ENCODE measurements at places on chromosomes 5 and 9.
A peak's percentile ranks its signal among the peaks of the same experiment; 100 is the strongest.

GRCh38 chr5:34740389-34740806, 84.3 kb downstream of the RAI14 start:
- DNase-seq: no peak

DNA sequence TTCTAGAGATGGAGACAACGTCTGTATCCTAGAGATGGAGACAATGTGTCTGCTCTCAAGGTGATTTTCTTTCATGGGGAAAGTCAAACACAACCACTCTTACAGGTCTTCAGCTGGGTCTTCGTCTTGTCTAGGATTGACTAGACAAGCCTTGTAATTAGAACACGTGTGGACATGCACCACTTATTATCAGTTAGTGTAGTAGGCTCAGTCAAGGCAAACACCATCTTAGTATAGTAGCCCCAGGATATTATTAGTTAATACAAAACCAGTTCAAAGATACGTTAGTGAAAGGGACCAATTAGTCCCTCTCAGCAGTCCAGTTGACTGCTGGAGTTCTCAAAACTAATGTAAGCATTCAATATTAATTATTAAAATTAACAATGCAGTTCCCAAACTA, 15.1 kb upstream of the CCL28 start:
- no peak for DNase-seq

DNA sequence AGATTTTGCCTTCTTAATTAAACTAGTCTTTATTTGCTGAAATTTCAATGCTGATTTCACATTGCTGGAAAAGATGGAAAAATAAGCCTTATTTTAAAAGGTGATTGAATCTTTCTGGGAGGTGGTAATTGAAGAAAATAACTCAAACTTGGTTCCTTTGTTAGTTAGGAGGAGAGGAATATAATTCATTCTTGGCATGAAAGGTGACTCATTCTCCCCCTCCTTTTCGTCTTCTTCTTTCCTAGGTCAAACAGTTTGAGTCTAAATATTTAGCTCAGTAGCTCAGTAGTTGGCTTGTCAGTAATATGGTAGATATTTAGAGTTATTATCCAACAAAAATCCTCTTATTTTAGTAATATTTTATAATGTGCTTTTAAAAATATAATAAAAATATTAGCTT, 353.9 kb upstream of the MEF2C start:
- DNase-seq: no peak

DNA sequence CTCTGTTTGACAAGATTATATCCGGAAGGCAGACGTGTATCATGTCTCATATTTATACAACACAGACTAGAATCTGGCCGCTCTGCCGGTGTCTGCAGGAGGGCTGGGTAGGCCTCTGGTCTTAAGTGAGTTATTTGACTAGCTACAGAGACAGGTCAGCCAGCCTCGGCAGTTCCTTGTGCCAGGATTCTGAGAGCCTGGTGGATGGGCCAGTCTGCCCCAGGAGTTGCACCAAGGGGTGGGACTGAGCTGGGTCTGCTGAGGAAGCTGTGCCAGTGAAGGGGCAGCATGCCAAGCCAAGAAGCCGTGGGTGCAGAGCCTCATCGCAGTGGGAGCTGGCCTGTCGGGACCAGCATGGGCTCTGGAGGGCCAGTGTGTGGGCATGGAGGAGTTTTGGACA, 7.1 kb downstream of the SNX18 start:
- DNase-seq: no peak

DNA sequence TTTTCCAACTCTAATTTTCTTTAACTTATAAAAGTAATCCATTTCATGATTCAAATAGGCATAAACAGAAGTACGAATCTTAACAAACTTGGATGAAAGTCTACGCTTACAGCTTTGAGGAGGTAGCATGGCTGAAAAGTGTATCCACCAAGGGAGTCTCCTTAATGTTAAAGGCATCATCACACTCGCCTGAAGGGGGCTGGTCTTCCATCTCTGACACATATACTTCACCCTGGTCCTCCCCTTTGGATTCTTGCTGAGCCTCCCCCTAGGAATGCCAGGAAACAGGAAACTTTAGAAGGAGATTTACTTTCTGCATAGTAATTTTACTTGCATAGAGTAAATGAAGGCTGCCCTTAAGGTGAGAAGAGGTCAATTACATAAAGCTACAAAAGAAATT, 10.3 kb upstream of the NME5 start:
- DNase-seq: no peak

DNA sequence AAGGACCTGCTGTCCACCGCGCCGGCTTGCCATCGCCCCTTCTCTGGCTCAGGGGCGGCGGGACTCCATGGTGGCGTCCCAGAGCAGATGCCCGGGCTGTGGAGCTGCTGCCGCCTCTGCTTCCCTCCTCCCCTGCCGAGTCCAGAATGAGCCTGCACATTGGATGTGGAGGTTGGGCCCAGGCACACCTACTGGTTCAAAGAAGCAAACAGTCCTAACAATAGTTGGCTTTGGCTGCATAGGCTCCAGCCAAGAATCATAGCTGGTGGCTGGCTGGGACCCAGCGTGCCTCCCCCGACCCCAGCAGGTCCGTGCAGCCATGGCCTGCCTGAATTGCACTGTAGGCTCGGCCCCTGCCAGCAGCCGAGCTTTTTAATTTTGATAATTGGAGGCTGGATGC, 25.8 kb downstream of the ADAMTSL2 start:
- no peak for DNase-seq

- no peak for DNase-seq
Measured at GRCh38 chr9:6946583-6947166, 188.9 kb downstream of the KDM4C start.

- DNase-seq: no peak
Measured at GRCh38 chr9:132461281-132461896, 51.4 kb downstream of the CFAP77 start.

DNA sequence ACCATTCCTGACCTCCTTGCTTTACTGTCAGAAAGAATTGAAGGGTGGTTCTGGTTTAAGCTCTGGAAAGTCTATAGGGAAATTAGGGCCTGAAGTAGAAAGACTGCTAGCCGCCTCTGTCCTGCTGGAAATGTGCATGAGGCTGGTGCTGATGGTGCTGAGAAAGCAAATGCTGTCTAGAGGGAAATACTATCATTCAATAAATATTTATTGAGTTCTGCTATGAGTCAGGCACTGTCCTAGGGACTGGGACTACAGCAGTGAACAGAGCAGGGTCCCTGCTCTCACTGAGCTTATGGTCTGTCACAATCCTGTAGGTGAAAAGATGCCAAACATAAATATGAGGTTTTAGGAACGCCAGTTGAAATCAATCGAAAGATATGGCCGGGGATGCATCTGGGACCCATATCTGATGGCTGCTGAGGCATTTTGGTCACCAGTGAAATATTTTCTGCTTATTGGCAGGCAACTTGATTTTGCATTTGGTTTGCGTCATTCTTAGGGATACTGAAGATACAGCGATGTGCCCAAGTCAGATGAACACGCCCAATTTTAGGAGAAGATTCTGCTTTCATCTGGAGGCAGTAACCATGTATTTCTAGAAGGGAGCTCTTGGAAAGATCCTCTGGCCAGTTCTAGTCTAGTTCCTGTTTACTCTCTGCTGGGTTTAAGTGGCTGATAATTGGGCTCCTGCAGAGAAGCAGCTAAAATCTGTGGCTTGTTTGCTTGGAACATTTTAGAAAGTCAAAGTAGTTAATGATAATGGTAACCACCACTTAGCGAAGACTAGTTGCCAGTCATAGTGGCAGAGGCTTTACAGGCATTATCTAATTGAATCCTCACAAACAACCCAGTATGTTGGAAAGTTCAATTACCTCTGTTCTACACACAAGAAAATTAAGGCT, 73.3 kb downstream of the INSYN2B start:
- DNase-seq: no peak

GRCh38 chr9:89350988-89351557, 32.8 kb downstream of the SECISBP2 start:
- no peak for DNase-seq

GRCh38 chr5:44051591-44051990, 337.6 kb downstream of the FGF10 start:
- DNase-seq: no peak

DNA sequence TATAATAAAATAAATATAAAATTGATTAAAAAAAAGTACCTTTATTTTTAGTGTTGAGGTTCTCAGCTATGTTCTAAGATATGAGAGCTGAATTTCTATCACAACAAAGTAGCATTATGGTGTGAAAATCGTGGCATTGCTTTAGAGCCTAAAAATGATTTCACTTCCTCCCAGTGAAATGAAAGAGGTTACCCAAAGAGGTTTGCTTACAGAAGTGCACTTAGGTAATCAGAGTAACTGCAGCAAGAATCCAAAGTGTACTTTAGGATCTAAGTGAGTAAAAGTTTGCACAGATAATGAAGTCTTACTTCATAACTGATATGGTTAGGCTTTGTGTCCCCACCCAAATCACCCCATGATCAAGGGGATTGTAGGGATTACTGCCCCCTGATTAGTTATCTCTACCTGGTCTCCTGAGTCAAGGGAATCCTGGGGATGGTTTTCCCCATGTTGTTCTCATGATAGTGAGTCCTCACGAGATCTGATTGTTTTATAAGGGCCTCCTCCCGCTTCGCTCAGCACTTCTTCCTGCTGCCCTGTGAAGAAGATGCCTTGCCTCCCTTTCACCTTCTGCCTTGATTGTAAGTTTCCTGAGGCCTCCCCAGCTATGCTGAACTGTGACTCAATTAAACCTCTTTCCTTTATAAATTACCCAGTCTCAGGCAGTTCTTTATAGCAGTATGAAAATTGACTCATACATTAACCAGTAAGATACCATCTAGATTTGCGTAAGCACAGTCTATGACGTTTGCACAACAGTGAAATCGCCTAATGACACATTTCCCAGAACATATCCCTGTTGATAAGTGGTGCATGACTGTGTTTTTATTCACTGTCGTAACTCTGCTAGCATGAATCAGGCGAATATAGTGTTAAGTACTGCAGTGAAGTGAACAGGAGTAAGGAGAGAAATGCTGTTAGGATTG, 40.3 kb upstream of the LRRC70 start:
- DNase-seq: peak; percentile 2

GRCh38 chr5:669111-669841, 23.9 kb downstream of the TPPP start:
- no peak for DNase-seq

- no peak for DNase-seq
Measured at GRCh38 chr5:96331210-96331609, 101.8 kb downstream of the PCSK1 start.

- DNase-seq: no peak
Measured at GRCh38 chr9:93206576-93207155, 22.7 kb downstream of the WNK2 start.

GRCh38 chr5:10863763-10864383, 102.8 kb upstream of the DAP start:
- peak; percentile 7 for DNase-seq

- no peak for DNase-seq
Measured at GRCh38 chr5:142479854-142480519, 155.2 kb upstream of the SPRY4 start.

- no peak for DNase-seq
Measured at GRCh38 chr5:131942016-131942415, 3.4 kb downstream of the MEIKIN start.

DNA sequence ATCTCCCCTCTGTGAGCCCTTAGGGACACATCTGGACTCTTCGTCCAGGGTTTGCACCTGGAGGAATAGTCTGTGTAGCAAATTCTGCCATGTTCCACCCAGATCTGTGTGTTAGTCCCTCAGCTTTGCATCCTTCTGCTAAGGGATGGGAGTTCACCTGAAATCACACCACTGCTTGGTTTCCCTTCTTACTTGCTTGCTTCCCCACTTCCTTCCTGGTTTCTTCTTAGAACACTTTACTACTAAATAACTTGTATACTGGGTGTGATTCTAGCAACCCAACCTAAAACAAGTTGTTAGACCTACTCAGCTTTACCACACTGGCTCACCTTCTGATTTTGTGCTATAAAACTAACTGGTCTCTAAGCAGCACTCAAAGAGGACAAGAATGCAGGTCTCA, 202.6 kb upstream of the MAP3K1 start:
- DNase-seq: no peak

- DNase-seq: no peak
Measured at GRCh38 chr9:76655121-76655541, 109.1 kb upstream of the PCA3 start.

GRCh38 chr5:109929911-109930310, 240.2 kb downstream of the MAN2A1 start:
- DNase-seq: no peak

DNA sequence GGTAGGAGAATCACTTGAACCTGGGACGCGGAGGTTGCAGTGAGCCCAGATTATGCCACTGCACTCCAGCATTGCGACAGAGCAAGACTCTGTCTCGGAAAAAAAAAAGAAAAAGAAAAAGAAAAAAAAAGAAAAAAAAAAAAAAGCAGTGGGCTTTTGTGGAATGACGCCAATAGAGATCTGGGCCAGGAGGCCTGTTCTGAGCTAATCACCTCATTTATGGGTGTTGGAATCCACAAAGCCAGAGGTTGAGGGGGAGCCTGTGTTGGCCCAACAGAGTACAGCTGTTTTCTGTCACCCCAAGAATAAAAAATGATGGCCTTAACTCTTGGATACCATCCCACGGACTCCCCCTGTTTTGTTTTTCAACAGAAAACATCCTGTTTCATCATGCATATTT, 18.5 kb downstream of the OSTF1 start:
- DNase-seq: no peak

GRCh38 chr9:36346569-36346968, 53.5 kb downstream of the RNF38 start:
- DNase-seq: no peak

GRCh38 chr9:109759589-109759988, 20.4 kb upstream of the PALM2AKAP2 start:
- no peak for DNase-seq

DNA sequence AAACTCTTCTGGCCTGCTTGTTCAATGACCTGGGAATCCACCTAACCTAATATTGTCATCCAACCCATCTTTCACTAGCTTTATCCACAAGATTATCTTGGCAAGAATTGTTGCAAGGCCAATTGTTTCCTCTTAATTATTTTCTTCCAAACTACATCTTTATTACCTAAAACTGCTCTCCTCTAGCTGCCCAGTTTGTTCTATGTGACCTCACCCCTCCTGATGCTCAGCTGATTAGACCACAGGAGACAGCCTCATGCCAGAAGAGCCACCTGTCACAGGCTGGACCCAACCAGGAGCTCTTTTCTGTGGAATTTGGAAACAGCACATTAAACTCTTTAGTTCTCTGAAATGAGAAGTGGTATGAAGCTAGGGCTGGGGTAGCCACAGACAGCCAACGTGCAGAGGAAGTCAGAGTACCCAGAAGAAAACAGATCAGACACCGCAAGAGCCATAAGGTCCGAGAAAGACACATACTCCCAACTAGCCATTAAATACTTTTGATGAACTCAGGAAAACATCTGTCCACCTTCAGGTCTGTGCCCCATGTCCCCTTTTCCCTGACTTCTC, 12.0 kb downstream of the SAXO1 start:
- DNase-seq: no peak

- DNase-seq: no peak
Measured at GRCh38 chr9:78548670-78549069, 251.7 kb downstream of the PSAT1 start.

DNA sequence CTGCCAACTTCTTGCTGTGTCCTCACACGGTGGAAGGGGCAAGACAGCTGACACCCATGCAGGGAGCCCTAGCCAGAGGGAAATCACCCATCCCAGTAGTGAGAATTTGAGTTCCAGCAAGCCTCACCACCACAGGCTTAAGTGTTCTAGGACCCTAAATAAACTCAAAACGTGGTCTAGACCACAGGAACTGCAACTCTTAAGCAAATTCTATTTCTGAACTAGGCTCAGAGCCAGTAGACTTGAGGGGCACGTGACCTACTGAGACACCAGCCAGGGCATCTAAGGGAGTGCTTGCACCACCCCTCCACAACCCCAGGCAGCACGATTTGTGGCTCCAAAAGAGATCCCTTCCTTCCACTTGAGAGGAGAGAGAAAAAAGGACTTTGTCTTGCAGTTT, 96.0 kb upstream of the PHF24 start:
- no peak for DNase-seq

GRCh38 chr9:70125621-70126263, 82.1 kb downstream of the MAMDC2 start:
- no peak for DNase-seq
